ENCODE measurements at places on chromosomes 12 and 14.

- DNase-seq = no peak
Measured at GRCh38 chr12:75913502-75914351, 117.8 kb downstream of the PHLDA1 start.

DNA sequence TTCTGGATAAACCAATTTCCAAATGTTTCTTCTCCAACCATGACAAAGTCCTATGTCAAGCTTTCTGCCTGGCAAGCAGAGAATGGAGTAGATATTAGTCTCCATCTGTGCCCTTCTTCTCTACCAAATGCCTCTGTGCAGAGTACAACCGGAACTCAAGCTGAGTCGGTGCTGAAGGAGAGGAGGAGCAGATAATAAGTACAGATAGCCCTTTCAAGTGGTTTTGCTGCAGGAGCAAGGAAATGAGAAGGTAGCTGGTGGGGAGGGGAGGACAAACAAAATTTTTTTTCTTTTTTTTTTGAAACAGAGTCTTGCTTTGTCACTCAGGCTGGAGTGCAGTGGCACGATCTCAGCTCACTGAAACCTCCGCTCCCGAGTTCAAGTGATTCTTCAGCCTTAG lies 14.2 kb upstream of the HELB start:
- no peak for DNase-seq

DNA sequence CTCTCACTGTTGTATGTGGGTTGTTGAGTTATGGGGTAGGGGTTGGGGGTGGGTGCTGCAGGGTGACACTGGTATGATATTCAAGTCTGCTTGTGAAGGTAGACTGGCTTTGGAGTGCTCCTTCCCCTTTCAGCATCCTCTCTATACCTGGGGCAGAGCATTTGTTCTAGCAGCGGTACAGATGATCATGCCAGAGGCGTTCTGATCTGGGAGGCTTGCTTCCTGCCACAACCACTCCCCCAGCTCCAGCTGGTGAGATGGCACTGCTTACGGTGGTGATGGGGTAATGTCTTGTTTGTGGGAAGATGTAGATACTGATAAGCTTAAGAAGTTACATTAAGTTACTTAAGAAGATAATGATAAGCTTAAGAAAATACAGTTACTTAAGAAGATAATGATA lies 131.8 kb downstream of the ERC1 start:
- DNase-seq = peak; percentile 45

- DNase-seq = no peak
Measured at GRCh38 chr14:52741865-52742264, 11.9 kb downstream of the STYX start.

- peak; percentile 91 for DNase-seq
Measured at GRCh38 chr12:31906557-31907301, 52.5 kb upstream of the RESF1 start.

DNA sequence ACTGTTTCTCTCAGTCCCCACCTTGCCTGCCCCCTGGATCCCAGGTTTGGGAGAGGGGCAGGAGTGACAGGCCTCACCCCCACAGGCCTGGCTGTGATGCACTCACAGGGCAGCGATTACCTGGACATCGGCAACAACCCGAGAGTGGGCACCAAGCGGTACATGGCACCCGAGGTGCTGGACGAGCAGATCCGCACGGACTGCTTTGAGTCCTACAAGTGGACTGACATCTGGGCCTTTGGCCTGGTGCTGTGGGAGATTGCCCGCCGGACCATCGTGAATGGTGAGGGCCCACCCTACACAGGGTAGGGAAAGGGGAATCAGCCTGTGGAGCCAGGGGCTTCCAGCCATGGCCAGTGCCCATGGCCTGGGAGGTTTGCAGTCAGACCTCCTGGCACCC lies 8.6 kb downstream of the ACVRL1 start:
- DNase-seq = no peak

DNA sequence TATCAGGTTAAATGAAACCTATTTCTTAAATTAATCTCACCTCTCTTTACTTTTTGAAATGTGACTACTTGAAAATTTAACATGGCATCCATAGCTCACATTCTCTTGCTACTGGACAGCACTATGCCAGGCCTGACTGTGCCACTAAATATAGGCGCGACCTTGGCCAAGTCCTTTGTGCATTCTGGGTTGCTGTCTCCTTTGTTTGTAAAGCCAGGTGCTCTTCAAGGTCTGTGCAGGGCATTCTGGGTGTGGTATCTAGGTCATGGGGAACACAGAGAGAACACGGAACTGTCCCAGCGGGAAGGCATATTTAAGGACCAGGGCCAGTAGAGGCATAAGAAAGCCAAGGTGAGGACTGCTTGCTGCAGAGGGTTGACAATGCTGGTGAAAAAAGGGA lies 121.2 kb downstream of the ZNF664 start:
- no peak for DNase-seq

- DNase-seq = no peak
Measured at GRCh38 chr12:90112666-90113065, 404.0 kb upstream of the ATP2B1 start.

DNA sequence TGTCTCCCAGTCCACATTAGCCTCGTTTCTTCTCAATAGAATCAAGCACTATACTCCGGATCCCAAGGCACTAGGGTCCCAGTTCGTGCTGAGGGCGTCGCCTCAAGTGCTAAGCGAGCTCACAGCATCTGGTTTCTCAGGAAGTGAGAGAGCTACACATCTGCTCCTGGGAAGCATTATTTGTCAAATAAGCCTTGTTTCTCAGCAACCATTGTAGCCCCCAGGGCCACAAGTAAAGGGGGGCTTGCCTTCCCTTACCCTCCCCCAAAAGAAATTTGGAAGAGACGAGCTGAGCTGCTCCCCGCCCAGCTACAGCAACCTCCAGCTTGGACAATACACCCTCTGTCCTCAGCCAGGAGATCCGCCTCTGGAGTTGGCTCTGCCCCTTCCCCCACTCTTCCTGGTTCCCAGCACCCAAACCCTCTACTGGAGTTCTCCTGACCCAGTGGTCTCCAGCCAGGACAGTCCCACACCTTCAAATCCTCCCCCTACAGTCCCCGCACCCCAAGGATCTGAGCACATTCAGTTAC lies 5.7 kb upstream of the TNS2 start:
- DNase-seq = no peak

DNA sequence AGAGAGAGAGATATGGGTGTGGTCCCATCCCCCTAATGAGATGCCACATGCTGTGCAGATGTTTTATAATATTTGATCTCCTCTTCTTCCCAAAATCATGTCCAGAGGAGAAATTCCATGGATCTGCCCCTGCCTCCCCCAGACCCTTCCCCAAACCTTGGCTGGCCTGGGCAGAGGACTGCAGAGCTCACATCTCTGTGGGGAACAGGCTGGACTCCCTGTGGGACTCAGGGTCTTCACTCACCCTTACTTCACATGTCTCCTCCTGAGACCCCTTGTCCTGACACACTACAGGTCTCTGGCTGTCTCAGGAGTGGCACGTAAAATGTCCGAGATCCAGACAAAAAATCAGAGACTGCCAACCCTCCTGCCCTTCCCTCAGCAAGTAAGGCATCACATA lies 76.0 kb upstream of the CAPRIN2 start:
- DNase-seq = no peak

GRCh38 chr14:54840336-54840735 lies 62.3 kb downstream of the GCH1 start:
- no peak for DNase-seq

DNA sequence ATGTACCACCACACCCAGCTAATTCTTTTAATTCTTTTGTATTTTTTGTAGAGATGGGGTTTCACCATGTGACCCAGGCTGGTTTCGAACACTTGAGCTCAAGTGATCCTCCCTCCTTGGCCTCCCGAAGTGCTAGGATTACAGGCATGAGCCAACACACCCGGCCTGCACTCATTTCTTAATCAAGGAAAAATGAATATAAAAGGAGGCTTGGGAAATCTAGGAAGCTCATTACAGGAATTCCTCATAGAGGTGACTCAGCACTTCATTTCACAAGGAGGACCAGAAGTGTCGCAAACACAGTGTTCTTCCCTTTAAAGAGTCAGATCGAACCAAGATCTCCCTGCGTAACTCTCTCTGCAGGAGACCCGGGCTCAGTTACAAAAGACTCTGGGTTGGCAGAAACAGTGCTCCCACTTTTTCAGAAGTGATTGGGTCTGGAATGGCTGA lies 30.3 kb downstream of the NFKBIA start:
- DNase-seq = peak; percentile 49

- no peak for DNase-seq
Measured at GRCh38 chr14:44108601-44109000, 398.5 kb downstream of the FSCB start.

DNA sequence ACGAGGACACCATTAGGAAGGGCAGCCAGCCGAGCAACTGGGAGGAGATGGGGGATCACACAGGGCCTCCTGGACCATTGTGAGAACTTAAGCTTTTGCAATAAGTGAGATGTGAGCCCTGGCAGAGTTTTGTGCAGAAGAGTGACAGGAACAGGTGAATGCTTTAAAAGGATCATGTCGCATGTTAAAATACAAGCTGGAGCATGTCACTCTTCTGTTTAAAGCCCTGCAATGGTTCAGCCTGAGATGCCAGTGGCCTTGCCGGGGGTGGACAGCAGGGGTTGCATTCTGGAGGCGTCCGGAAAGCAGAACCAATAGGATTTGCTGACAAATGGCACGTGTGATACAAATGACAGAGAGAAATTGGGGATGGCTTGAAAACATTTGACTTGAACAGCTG lies 137.5 kb upstream of the RFLNA start:
- DNase-seq = no peak

GRCh38 chr12:10716277-10716676 lies 6.8 kb downstream of the YBX3 start:
- no peak for DNase-seq

DNA sequence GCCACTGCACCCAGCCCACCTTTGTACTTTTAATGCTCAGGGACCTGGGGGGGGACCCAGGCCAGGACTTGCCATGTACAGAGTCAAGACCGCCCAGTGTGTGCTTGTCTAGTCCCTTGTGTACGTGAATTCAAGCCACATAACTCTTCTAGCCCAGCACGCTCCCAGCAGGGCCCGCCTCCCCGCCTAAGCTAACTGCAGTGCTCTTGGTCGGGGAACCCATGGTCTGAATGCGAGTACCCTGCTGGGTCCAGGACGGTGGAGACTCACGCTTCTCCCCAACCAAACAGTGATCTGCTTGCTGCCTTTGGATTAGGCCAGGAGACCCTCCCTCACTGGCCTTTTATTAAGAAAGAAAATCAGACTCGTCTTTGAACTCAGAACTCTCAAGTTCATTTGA lies 23.3 kb downstream of the CD9 start:
- DNase-seq = no peak

DNA sequence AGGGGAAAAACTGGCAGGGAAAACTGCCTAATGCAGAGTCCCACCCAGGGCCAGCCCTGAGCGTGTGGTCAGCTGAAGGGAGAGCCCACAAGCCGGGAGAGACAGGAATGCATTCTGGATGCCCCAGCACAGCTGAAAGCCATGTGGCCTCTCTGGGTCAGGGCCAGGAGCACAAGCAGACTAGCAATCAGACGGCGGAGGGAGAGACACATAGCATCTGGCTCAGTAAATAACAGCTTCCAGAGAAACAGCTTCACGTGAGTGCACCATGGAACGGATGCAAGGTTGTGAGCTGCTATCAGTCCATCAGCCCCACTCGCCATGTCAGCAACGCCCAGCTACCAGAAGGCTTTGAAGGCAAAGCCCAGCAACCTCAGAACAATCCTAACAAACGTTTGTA lies 28.2 kb upstream of the TMEM106C start:
- no peak for DNase-seq

DNA sequence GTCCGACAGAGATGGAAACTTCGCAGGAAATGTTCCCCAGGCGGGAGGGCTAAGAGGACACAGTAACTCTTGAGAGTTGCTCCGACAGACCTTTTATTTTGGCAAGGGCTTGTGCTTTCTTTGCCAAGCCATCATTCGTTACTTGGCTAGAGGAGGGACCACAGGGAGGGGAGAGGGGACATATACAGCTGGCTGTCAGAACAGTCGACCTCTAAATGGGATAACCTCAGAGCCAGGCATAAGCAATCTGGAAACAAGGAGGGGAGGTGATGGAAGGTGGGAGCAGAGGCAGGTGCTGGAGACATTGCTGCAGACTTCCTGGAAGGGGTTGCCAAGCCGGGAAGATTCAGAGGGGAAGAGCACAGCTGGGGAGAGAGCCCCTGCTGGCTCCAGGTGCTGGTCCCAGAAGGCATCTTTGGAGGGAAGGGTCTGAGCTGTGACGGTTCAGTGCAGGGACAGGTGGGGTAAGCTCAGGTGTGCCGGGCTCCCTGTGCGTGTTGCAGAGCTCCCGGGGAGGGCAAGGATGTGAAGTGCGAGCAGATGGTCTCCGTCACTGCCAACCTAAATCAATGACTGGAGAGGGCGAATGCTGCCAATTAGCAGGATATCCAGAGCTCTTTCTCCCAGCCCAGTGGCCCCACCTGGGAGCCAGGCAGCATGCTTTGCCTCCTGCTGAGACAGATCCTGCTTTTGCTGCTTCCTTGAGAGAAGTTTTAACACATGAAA lies 50.1 kb downstream of the CHST11 start:
- DNase-seq = no peak

DNA sequence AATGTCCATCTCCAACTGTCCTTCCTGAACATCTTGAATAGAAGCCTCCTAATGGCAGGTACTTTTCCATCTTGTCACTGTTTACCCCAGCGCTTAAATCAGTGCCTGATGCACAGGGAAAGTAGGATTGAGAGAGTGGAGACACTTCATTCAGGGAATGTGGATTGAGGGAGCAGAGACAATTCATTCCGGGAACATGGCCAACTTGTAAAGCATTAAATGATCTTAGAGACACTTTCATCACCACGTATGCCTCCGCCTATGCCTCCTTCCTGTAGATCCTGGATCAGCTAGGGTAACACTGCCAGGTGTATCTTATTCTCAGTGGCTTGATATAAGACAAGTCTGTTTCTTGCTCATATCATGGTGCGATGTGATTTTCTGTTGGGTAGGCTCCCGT lies 67.6 kb upstream of the CSRP2 start:
- no peak for DNase-seq

DNA sequence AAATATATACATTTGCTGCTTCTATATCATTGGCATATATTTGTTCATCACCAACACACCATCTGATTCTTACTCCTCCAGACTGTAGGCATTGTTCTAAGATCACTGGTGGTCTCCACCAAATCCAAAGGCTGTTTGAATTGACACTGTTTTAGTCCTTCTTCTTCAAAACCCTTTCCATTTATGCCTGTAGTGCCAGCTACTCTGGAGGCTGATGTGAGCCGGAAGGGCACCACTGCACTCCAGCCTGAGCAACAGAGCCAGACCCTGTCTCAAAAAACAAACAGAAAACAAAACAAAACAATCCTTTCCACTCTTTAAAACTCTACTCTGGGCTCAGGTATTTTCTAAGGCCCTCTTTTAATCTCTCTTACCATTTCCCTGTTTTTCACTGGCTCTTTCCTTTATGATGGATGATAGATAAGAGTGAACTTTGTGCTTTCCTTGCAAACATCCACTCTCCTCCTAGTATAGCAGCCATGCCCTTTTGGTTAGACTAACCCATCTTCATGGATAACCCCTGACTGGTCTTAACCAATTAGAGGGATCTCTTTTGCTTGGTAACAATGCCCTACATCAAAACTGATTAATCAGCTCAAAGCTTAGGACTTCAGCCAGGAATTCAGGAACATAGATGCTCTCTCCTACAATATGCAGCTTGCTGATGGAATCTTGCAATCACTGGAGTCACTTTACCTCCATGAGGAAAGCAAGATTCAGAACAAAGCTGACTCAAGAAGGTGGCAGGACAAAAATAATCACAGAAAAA lies 24.9 kb downstream of the SPTSSA start:
- no peak for DNase-seq

All from Kasumi-1 (cell line).